ENCODE measurements at places on chromosomes 12 and 14. TPM values are rescaled to one million over a fixed set of nuclear protein-coding genes. Genes with fewer than 3 reads are reported as not detected.

DNA sequence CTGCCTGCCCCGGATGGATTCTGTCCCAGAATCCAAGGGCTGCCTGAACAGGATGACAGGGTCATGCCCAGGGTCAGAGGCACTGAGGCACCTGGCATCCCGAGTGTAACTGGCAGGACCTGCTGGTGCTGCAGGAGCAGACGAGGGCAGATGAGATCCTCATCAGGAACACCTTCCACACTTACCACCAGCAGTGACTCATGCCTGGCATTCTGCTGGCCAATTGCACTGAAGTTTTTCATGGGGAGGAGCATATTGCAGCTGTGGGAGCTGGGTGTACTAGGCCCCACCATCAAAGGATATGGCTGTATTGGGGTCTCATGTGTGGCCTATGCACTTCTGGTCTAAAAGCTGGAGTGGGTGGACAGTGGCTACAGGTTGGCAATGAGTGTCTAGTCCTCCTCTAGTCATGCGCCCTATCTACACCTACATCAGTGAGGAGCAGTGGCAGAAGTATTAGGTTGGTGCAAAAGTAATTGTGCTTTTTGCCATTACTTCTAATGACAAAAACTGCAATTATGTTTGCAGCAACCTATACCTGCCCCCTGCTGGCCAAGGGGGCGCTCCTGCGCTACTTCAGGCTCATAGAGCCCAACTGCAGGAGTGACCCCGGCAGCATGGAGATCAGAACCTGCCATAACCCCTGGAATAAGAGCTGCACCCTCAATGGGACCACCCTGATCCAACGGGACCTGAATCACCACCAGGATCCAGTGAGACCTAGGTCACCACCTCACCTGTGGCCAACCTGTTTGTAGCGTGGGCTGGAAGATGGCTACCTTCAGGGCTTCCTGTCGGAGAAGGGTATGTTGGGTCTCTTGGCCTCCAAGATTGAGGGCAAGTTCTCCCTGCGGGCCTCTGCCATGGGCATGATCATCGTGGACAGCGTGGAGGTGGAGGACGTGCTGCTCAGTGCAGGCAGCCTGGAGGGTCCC lies 8.0 kb upstream of the C12orf42 start:
- DNase-seq, result peak; percentile 83

Gene SMCO3
- total RNA-seq, result not detected

Gene UNG
- total RNA-seq, result 13.5 TPM

DNA sequence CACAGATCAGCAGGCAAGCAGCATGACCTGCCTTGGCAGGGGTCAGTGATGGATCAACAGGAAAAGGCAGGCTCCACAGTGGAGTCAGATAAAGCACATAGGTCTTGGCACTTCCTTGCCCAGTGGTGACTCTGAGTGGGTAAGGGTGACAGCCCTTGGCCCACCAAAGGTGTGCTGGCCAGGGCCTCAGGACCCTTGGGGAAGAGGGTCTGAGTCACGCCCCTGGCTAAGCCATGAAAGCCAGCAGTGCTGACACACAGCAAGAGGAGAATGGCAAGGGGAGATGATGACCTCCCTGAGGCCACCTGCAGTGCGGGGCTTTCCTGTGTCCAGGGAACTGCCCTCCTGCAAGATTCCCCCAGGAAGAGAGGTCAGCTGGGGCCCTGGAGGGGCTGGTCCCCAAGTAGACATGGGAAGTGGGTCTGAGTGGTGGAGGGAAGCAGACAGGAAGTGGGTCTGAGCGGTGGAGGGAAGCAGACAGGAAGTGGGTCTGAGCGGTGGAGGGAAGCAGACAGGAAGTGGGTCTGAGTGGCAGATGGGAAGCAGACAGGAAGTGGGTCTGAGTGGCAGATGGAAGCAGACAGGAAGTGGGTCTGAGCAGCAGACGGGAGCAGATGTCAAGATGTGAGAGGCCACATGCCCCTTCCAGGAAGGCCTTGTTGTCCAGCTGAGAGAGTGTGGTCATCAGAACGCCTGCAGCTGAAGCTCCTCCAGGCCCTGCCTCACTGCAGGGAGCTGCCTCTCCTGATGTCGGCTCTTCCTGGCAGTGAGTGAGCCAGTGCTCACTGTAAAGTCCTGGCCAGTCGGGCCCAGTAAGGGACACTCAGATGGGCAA lies 34.8 kb downstream of the DIO3 start:
- peak; percentile 28 for DNase-seq

DNA sequence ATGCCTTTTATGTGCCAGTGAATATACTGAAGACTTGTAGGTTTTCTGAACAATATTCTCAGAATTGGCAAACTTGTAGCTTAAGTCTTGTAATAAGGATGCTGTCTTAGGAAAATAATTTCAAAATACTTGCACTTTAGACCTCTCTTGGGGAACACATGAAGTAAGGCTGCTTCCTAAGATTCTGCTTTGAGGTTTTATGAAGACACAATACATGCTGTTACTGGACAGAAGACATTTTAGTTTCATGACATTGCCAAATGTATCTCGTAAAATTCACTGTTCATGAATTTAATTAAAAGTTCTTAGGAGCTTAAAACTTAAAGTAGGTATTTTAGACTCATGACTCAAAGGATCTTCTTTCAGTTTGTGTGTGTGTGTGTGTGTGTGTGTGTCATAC lies 80.7 kb downstream of the RAD51B start:
- DNase-seq, result no peak

DNA sequence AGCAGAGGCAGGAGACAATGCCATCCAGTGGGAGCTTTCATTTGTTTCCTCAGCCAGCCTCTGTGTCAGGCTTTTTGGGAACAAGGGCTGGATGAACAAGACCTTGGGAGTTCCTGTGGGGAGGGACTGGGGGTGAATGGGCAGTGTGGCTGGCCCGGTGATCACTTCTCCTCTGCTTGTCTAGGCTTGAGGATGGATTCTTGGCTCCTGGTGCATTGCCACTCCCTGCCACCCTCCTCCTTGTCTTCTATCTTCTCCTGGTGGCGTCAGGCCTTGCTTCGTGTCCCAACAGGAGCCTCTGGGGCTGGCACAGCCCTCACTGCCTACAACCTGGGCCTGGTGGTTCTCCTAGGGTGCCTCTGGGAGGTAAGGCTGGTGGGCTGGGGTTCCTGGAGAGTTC lies 25.0 kb upstream of the KCNA5 start:
- DNase-seq, result no peak

DNA sequence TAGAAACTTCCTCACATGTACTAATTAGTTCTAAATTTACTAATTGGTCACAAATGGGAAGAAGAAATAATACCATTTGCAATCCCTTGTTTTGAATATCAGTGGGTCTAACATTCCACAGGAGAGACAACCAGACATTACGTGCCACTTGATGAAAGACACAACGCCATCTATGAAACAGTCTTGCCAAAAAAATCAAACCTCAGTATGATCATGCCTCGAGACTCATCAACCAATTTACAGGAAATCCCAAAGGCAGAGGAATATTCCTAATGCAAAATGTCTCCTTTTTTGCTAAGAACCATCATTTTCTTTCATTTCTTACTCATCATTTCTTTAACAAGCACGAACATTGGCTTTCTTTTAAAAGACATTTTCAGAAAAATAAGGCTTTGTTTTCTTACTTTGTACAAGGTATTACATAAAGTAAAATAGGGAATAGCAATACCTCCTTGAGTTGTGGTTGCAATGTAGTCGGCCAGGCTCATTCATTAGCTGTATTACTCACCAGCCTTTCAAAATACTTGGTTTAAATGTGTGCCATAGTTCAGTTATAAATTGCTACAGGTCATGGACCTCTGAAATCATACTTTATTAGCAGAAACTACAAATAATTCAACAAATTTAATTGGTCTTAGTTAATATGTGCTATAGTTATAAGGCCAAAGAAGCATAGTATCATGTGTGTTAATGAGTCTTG lies 436.2 kb upstream of the FLRT2 start:
- DNase-seq, result no peak

GRCh38 chr14:54564071-54564867 lies 2.7 kb upstream of the SAMD4A start:
- DNase-seq, result peak; percentile 73

DNA sequence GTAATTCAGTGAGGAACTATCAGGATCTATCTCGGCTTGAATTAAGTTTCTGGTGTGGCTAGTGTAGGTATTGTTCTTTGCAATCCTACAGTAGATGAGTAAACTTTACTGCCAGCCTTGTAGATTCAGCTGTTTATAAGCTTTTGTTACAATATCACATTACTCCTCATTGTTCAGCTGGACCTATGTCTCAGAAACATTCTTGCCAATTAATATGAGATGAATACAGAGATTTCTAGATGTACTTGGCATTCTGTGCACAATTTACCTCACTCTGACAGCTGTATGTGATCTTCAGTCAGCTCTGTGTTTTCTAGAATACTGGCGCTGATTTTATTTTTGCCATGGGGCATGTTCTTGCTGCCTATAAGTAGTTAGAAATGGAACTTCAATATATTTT lies 55.7 kb downstream of the METTL25 start:
- no peak for DNase-seq

Data from B cell (primary cell).